ENCODE measurements at places on chromosomes 12 and 14.

DNA sequence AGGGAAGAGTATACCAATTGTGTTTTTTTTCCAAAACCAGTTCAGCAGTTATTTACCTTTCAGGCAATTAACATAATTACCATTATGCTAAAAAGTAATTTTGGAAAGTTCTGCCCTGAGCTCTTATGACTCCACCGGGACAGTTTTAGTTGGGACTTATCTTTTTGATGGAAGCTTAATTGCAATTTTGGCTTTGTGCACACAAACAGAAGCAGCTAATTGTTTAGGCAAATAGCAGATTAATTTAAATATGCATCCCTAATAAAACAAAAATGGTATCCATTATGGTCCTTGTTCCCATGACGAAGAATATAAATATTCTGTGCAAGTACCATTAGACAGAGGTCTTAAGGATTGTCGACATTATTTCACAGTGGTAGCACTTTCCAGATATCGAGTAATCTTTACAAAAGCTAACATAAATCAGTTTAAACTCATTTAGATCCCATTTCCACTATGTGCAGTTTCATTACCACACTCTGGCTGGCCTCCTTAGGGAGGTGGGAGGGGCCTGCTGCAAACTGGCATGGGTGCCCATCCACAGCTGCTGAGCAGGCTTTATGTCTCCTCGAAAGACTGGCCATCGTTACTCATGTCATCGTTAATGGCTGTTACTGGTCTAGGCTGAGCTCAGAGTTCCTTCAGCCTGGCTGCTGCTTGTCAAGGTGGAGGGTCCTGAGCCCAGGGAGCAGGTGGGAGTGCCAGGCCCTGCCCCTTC is 68.2 kb downstream of the FBXW8 start:
- DNase-seq: no peak

GRCh38 chr12:71730936-71731335 is 23.7 kb upstream of the RAB21 start:
- DNase-seq: peak; percentile 16

DNA sequence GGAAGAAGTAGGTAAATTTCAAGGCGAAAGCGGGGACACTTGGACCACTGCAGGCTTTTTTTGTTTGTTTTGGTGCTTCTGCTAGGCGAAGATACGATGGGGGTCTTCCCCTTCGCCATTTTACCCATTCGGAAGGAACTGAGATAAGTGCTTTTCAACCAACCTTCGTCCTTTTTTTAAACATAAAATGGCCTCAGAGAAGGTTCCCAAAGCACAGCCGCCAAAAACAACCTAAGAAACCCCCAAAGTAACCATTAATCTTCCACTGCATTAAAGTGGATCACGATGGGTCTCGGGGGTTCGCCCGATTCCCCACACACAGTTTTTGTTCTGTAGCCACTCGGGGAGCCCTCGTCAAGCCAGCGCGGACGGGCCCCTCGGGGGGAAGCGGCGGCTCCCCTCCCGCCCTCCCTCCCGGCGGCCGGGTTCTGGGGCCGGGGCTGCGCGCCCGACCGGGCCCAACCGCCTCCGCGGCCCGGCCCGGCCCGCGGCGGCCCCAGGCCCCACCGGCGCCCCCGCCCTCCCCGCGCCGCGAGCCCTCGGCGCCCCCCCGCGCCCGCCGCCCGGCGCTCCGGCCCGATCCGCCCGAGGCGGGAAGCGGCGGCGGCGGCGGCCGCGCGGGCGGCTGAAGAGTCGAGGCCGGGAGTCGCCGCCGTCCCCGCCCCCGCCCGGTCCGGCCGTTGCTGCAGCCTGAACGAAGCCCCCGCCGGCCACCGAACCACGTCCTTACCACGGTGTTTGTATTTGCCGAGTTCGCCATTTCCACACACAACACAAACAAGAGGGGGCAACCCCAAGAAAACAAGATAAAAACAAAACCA is 790 bp downstream of the GTF2A1 start:
- peak; percentile 32 for DNase-seq

GRCh38 chr12:28026701-28027100 is 54.2 kb upstream of the PTHLH start:
- peak; percentile 92 for DNase-seq

GRCh38 chr12:102543494-102544485 is 63.4 kb upstream of the IGF1 start:
- no peak for DNase-seq

- DNase-seq: no peak
Observed at GRCh38 chr14:38116895-38117294, 90.8 kb upstream of the SSTR1 start.

DNA sequence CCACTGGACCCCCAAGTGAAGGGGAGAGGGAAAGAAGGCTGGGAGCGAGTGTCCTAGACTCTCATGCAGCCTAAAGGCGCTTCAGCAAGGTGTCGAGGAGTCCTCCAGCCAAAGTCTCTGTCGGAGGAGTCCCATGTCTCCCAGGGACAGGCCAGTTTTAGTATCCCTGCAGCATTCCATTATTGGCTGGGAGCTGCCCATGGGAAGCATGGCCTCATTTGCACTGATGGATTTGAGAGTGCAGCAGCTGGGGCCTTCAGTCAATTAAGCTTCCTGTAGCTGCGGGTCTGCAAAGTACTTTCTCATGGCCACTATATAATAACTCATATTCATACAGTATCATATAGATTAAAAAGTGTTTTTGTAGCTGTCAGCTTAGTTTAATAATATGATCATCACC is 12.4 kb upstream of the RPH3A start:
- DNase-seq: no peak

DNA sequence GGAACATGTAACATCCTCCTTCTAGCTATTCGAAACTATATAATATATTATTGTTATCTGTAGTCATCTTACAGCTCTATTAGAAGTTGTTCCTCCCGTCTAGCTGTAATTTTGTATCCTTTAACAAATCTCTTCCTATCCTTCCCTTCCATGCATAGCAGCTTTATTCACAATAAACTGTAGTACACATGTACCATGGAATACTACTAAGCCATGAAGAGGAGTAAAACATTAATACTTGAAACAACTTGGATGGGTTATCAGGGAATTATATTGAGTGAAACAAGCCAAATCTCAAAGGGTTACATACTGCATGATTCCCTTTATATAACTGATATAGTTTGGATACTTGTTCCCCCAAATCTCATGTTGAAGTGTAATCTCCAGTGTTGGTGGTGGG is 33.9 kb upstream of the STK38L start:
- no peak for DNase-seq

- no peak for DNase-seq
Observed at GRCh38 chr12:94707036-94707435, 56.7 kb upstream of the TMCC3 start.

- DNase-seq: peak; percentile 72
Observed at GRCh38 chr12:57603815-57604453, 690 bp upstream of the DTX3 start.

DNA sequence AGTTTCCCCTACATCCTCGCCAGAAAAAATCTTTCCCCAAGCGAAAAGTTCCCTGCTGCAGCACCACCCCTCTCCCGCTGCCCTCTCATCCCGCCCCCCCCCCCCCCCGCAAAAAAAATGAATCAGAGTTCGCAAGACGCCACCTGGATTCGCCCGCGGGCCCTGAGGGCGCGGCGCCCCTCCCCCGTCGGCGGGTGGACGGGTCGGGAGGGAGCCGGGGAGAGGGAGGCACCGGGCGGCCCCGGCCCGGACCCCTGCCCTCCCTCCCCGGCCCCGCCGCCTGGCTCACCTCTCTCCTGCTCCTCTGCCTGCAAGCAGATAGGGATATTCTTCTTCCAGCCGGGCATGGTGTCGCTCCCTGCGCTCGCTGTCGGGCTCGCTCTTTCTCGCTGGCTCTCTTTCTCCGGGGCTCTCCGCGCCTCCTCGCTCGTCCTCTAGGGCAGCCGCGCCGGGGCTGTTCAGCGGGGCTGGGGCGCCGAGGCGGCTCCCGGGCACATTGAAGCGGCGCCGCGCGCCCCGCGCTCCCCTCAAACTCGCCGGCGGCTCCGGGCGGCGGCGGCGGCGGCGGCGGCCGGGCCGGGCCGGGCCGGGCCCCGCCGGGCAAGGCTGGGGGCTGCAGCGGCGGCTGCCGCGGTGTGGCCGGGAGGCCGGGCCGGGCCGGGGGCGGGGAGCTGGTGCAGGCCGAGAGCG is 200.3 kb upstream of the CAND1 start:
- peak; percentile 77 for DNase-seq

DNA sequence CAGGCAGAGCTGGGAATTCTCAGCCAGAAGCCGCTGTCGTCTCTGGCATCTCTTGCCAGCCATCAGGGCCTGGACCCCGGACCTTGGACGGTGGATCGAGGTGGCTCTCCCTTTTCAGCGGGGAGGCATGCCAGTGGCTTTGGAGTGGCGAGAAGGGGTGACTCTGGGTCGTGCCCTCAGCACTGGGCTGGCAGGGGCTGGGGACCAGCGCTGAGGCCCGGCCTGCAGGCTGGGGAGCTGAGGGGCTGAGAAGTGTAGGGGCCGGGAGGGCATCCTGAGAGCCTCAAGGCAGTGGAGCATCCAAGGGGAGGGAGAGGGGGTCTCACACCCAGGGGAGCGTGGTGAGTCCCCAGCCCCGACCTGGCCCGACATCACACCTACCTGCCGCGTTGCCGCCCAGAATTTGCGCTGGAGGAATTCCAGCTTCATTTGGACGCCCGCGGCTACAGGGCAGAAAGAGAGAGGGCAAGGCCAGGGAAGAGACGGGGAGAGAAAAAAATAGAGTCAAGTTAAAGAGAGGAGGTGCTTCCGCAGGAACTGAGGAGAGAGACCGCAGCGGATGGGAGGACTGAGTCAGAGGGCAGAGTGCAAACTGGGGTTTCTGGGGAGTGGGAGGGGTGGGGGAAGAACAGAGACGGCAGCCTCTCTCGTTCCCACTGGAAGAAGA is 9.0 kb upstream of the LRTM2 start:
- no peak for DNase-seq

DNA sequence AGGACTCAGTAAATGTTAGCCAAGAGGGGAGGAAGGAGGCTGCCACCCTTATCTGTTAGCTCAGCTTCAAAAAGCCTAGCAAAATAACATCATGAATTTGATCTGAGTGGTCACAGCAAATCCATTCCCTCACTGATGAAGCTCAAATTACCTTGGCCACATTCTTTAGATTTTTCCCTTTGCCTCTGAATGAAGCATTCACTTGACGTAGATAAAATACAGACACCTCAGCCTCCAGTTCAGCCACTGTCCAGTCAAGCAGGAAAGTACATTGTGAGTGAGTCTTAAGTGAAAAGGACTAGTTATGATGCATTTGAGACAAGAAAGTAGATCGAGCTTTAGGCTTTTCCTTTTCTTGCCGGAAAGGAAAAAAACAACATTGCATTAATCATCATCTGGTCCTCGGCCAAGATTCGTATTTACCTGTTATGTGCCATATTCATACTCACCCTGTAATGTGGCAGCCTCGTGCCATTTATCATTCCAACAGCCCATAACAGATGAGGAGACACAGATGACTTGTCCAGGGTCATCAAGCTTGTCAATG is 146.5 kb downstream of the ETV6 start:
- DNase-seq: peak; percentile 91

- no peak for DNase-seq
Observed at GRCh38 chr12:13365748-13366366, 169.3 kb downstream of the EMP1 start.

DNA sequence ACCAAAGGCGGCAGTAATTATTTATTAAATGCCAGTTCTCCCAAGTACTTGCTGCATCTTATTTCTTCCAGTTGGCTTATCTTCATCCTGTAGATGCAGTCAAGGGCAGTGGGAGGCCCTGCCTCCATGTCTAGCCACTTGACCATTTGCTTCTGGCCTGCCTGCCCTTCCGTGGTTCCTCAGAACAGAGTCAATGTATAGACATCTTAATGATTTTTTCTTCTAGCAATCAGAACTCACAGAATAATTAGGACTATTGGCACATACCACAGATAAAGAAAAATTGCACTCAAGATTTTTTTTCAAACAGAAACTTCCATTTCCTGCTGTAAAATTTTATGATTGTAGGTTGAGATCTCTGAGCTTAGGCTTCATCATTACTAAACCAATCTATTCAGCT is 20.9 kb downstream of the NR1H4 start:
- no peak for DNase-seq

DNA sequence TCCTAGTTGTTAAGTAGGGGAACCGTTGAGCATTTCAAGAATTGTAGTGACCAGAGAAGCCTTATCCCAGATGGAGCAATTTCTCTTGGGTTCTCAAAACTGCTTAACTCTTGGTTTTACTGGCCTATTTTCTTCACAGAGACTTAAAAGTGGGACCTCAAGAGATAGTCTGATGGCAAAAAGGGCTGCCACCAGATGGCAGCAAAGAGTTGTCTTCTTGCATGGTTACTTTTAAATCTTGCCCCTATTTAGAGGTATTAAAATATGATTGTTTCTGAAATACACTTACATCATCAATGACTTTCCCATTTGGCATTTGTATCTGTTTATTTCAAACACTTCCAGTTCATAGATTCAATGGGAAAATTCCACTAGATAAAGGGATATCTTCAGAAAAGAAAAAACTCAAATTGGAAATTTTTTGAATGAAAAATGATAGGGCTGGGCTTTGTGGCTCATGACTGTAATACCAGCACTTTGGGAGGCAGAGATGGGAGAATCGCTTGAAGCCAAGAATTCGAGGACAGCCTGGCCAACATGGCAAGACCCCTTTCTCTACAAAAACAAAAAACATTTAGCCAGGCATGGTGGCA is 69.9 kb upstream of the CNTN1 start:
- peak; percentile 77 for DNase-seq

DNA sequence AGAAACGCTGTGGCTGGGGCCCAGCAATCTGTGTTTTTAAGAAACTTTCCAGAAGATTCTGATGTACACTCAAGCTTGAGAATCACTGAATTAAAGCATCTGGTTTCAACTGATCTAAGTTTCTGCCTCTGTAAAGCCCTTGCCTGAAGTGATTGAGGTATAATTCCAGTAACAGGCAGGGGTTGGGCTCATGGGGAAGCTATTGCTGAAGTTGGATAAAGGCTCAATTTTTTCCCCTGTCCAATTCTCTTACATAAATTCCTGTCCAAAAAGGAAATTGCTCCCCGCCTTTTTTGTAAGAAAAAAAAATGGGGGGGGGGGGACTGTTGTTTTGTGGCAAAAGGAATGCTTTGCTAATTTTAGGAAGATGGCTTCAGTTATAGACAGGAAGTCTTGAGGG is 337.4 kb downstream of the NUAK1 start:
- no peak for DNase-seq

- no peak for DNase-seq
Observed at GRCh38 chr12:119601877-119602733, 8.5 kb downstream of the TMEM233 start.

- peak; percentile 7 for DNase-seq
Observed at GRCh38 chr12:94149119-94149780, 873 bp downstream of the PLXNC1 start.

Data from epithelial cell of esophagus (primary cell).